NCI-H526 treated with DMSO at 0.1 percent for 48 hours (cell line): ENCODE measurements at places on chromosomes 4 and X.

- no peak for DNase-seq
Observed at GRCh38 chrX:36407836-36408235, 488.3 kb downstream of the CFAP47 start.

- no peak for DNase-seq
Observed at GRCh38 chrX:148380650-148381561, 119.5 kb upstream of the AFF2 start.

DNA sequence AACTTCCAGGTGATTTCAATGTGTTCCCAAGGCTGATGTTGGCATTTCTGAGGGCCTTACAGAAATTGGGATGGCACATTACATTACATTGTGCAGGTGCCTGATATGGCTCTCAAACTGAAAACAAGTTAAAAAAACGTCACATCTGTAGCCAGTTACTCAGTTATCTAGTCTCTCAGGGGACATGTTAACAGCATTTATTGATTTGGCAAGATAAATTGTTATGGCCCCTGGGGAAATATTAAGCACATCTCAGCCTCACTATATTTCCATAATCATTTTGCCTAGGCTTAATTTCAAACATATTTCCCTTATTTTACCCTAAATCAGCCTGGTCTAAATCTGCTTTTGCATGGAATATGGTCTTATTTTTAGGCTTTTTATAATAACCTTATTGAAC is 290.0 kb downstream of the IL15 start:
- DNase-seq = no peak

GRCh38 chr4:125729171-125729570 is 414.4 kb downstream of the FAT4 start:
- DNase-seq = no peak

- no peak for DNase-seq
Observed at GRCh38 chr4:7432531-7433375, 2.0 kb downstream of the PSAPL1 start.

GRCh38 chrX:15495801-15496200 is 2.7 kb upstream of the PIR start:
- DNase-seq = no peak

GRCh38 chr4:100690812-100691211 is 173.0 kb upstream of the EMCN start:
- DNase-seq = no peak
